ENCODE measurements at places on chromosomes 5 and 9.

DNA sequence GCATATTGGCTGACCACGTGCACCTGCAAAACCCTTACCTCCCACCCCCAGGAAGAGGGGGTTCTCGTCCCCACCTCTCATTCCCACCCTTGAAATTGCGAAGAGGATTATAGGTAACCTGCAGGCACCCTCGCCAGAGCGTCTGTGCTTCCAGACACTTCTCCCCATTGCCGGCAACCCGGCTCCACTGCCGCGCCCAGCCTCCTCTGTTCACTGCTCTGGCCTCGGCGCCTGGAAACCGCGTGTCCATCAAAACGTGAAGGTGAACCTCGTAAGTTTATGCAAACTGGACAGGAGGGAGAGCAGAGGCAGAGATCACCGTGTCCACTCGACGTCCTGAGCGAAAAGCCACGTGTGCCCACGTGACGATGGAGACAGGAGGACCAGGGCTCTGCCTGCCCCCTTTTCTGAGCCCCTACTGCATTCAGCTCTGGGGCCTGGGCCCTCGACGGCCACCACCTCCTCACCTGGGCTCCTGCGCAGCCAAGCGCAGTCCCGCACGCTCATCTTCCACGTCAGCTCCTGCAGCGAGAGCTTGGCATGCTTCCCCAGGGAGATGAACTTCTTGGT is 1.9 kb downstream of the TERT start:
- DNase-seq, result no peak

GRCh38 chr5:123813264-123813663 is 301.3 kb downstream of the CSNK1G3 start:
- no peak for DNase-seq

- DNase-seq, result no peak
Observed at GRCh38 chr9:35909687-35910612, 660 bp downstream of the SPAAR start.

DNA sequence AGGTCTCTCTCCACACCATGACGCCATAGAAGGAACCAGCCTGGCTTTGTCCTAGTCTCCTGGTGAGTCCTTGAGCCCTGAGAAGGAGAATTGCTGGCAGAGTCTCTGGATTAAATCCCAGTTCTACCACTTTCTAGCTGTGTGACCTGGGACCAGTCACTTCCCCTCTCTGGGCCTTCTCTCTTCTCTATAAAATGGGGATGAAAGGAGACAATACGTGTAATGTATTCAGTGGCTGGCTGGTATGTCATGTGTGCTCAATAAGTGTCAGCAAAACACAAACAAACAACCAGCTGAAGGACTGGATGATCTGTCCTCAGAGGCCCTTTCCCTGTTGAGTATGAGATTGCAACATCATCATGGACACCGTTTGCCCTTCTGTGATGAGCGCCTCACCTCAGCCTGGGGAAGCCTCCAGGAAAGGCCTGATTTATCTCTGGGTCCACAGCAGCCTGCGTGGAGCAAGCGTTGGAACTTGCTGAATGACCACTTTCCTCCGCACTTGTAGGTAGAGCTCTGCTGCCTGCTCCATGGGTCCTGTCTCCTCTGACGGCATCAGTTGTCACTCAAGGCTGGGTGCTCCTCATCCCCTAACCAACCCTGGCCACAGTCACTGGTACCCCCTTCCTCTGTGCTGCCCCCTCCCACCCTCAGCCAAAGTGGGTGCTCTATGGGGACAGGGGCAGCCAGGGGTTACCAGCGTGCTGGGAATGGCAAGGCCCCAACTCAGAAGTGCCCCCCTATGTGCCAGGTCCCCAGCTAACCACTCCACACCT is 3.6 kb upstream of the NR5A1 start:
- no peak for DNase-seq

DNA sequence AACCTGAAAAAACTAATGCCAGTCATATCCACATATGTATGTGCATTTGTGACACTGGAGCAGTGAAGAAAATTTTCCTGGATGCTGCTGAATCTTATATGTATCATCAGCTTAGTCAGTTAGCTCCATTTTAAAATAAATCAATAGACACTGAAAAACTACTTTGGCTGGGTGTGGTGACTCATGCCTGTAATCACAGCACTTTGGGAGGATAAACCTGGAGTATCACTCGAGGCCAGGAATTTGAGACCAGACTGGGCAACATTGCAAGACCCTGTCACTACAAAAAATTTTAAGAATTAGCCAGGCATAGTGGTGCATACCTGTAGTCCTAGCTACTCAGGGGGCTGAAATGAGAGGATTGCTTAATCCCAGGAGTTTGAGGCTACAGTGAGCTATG is 511.0 kb upstream of the TLE4 start:
- no peak for DNase-seq

- no peak for DNase-seq
Observed at GRCh38 chr9:131754846-131755245, 15.0 kb upstream of the RAPGEF1 start.

DNA sequence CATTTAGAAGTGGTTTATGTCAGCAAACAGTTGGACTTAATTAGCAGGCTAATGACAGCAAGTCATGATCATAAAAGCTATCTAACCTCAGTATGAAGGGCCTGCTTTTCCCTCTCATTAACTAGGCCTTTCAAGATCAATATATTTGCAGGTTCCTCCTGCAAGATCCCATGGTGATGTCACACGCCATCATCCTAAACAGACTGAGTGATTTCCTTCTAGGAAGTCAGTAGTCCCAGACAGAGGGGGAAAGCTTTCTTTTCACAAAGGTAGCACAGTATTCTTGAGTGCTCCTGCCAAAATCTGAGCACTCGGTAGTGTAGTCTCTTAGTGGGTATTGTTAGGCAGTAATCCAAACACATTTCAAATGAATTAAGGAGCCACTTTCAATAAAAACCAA is 52.5 kb downstream of the UIMC1 start:
- DNase-seq, result no peak

DNA sequence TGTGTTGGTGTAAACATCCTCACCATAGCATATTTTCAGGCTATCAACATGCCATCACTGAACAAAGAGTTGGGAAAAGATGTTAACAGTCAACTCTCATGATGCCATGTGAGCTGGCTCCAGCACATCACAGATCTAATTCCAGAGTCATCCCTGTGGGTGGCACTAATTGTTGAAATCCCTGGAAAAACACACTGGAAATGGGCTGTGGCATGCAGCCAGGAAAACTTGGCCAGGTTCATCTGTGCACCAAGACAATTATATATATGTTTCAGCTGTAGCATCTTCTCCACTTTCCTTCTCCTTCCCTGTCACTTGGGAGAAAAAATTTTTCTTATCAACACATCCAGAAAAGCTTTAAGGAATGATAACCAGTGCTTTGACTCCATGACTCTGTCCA is 313.7 kb downstream of the TRIM32 start:
- no peak for DNase-seq

DNA sequence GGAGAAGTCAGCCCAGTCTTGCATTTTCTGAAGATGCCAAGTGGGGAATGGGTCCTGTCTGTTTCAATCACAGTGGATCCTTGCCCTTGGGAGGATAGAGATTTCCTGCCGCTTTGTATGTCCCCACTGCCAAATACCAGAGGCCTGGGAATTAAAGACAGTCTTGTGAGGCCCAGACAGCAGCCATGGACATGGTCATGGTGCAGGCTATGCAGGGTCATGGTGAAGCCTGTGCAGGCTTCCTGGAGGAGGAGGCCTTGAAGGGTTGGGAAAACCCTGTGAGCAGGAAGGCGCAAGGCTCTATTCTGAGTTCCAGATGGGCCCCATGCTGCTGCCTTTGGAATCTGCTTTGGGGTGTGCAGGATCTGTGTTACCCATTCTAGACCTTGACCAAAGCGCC is 57.3 kb upstream of the PITX1 start:
- no peak for DNase-seq

GRCh38 chr5:1412163-1412562 is 33.1 kb downstream of the SLC6A3 start:
- no peak for DNase-seq

- DNase-seq, result no peak
Observed at GRCh38 chr5:5979761-5980537, 398.4 kb downstream of the MED10 start.

DNA sequence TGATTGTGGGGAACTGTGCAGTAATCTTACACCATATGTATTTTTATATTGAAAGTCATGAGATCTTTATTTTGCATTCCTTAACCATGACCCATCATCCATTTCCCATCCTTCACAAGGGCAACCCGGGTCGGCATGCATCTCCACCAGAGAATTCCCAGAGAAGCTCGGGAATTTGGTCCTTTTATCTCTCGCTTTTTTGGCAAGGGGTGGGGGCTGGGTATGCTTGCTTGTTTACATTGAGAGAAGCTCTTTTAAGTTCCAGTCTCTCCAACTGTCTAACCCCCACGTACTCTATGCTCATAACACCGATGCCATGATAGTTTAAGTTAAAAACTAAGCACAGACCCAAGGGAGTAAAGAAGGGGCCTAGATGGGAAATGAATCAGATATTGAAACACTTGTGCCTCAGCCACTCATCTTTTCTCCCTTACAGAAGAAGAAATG is 109.9 kb upstream of the NFIB start:
- DNase-seq, result no peak

DNA sequence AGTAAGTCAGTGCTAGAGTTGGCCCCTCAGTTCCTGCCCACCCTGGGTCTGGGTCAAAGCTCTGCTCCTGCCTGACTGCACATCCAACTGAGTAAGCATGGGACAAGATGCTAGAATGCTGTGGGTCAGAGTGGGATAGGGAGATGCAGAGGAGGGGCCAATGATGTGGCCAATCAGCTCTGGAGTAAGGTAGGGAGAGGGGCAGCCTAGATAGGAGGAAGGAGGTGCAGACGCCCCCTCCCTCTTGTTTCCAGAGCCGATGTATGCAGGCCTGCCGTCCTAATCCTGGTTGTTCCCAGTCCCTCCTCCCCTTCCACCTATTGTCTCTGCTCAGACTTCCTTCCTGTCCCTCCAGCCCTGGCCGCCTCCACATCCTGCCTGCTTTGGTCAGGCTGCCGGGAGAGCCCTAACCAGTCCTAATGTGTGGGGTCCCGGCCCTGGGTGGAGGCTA is 1.3 kb downstream of the ARAP3 start:
- DNase-seq, result no peak

DNA sequence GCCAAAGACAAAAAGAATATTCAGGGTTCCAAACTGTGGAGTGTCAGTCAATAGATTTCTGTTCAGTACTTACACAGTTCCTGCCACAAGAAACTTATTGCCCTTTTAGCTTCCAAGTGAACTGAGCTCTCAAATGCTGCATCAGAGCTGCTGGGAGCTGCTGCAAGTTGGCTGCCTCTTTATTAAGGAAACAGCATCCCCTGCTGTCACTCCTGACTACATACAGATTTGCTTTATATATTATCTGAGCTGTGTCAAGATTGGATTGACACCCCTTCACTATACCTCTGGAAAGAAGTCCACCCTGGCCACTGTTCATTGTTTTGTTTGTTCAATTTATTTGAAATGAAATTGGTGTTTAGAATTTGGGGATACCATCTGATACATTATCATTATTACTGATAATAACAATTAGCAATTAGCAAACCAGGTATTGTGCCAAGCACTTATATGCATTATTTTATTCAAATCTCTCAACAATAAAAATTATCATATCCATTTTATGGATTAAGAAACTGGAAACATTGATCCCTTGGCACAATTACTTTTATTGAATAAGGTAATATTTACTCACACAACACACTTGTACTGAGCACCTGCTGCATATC is 16.4 kb upstream of the C5orf58 start:
- DNase-seq, result peak; percentile 83

DNA sequence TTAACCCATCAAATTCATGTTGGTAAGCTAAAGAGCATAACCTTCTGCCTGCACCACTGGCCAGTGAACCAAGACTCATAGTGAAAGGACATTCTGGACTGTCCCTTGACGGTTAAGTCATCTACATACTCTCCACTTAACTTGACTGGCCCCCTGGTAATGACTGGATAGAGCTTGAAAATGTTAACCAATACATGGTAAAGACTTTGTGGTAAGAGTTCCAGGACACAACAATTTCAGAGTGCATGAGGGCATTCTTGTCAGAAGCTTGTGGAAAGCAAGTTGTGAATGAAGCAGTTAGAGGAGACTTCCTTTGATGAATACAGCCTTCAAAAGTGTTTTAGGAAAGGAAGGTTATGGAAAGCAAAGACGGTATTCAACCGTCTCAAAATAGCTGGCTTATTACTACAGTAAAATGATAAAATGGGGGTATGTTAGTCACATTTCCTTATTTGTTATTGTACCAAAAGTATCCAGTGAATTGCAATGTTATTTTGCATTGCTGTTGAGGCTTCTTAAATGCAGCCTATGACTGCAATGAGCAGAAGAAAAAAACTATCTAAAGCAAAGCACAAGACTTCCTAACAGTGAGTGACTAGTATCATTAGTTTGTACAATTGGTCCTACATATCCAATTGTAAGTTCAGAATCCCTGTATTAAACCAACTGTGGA is 47.2 kb upstream of the DAB2 start:
- DNase-seq, result no peak

DNA sequence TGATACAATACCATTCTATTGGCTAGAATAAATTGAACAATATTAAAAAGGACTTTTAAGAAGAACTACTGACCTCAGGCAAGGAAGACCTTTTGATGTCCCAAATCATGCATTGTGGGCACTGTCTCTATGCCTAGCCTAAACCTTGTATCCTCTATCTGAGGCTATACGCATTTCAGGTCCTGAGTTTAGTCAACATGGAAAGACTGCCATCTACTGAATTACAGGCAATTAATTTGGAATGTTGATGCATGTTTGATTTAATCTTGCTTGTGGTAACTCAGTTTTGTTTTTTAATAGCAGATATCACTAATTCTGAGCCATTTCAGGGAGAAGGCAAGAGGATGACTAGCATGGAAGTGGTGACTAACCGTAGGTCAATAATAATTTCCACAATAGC is 585.3 kb upstream of the CCNG1 start:
- DNase-seq, result peak; percentile 6

DNA sequence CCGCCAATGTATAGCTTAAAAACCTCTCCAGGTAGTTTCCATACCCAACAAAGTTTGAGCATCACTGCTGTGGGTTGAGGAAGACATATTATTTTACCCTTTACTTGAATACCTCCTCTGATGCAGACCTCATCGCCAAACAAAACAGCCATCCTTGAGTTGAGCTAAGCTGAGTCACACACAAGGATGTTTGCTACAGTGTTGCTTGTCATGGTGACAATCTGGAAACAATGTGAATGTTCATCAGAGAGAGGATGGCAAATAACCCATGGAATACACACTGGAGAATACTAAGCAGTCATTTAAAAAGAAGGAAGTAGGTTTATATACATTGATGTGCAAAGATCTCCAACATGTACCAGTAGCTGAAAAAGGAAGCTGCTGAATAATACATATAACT is 41.1 kb upstream of the TCF7 start:
- no peak for DNase-seq

GRCh38 chr5:157253547-157253946 is 12.4 kb upstream of the CYFIP2 start:
- peak; percentile 67 for DNase-seq

- no peak for DNase-seq
Observed at GRCh38 chr9:93301911-93302541, 118.1 kb downstream of the WNK2 start.

- no peak for DNase-seq
Observed at GRCh38 chr5:40790947-40791593, 7.1 kb downstream of the PRKAA1 start.

DNA sequence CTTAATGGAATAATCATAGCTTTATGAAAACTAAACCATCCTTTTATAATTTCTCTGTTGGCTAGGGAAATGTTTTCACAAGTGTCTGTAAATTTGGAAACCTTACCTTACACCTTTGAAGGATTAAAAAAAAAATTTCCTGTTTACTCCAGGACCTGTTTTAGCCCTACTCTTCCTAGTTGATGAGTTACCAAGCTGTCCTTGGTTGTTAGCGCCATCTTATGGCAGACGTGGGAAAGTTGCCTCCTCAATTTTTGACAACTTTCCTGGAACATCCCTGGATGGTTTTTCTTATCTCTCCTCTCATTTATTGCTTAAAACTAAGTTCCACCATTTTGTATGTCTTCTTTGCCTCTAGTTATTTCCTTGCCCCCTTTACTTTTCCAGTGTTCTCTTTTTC is 25.7 kb downstream of the ZSWIM6 start:
- no peak for DNase-seq

Measured in Ammon's horn (tissue), 1 donor.